ENCODE measurements at places on chromosomes 2 and 18.

GRCh38 chr2:197183355-197183754 lies 127.2 kb downstream of the ANKRD44 start:
- DNase-seq: no peak

- DNase-seq: no peak
Observed at GRCh38 chr2:213022987-213023386, 128.4 kb downstream of the IKZF2 start.

- DNase-seq: no peak
Observed at GRCh38 chr18:54192900-54193299, 31.6 kb downstream of the MBD2 start.

- DNase-seq: no peak
Observed at GRCh38 chr2:191189112-191189635, 38.4 kb upstream of the STAT4 start.

All from DMS153 (cell line).